ENCODE measurements at places on chromosomes 11 and 22. TPM values are rescaled to one million over a fixed set of nuclear protein-coding genes. Genes with fewer than 3 reads are reported as not detected.

DNA sequence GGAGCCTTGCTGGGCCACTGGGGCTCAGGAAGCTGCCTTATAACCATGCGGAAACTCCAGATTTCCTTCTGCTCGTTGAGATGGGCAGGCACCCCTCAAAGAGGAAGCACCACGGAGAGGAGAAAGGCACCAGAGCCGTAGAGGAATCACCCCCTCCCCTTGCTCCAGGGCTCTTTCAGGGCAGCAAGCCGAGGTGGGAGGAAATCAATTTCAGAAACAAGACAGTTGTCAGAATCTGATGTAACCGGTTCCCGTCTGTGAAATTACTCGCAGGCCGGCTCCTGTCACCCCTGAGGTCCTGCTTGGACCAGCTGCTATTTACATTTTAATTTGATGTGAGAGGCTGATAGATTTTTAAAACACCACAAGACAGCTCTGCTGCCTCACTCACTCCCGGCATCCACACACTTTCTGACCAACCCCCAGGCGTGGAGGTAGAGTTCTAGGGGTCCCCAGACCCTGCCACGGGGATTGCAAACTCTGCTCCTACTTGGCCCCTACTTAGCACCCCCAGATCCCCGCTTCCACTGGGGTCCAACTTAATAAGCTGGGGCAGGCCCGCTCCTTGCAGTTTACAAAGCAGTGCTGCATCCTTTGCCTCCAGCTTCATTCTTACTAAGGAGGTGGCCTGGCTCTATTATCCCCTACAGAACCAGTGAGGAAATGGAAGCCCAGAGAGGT lies 162.5 kb downstream of the CEP164 start:
- DNase-seq = no peak

- DNase-seq = peak; percentile 33
Measured at GRCh38 chr11:110857892-110858546, 145.8 kb upstream of the ARHGAP20 start.

The DEFB131B gene
- total RNA-seq = not detected

The JAM3 gene
- 173 TPM for total RNA-seq

The ARHGEF17 gene
- total RNA-seq = 38.4 TPM

The BBOX1 gene
- not detected for total RNA-seq

The ZNF215 gene
- total RNA-seq = 0.13 TPM

The SIPA1 gene
- 42.6 TPM for total RNA-seq
